Stimulated activated CD4-positive, alpha-beta T cell treated with anti-CD3 and anti-CD28 coated beads, Interleukin-1b, Interleukin-23, amount 100 ng/mL, for 1 hour (primary cell): ENCODE measurements at places on chromosomes 4 and X.

DNA sequence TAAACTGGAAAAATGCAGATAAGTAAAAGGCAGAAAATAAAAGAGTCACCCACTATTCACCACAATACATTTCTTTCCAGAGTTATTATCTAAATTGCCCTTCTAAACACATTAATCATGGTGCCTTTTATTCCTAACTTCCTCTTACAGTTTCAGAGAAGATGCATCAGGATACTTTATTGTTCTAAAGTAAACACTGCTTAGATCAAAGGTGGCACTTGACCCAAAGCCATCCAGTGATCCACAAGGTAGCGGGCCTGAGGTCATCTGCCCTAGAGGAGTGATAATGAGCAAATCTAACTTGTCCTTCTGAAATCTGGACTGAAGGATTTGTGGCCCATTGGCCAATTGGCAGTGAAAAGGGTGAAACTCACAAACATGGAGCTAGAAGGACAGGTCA, 12.0 kb upstream of the TMEM154 start:
- DNase-seq: no peak

- no peak for DNase-seq
These were observed 93.2 kb downstream of the SHOX start for GRCh38 chrX:723781-724180.

DNA sequence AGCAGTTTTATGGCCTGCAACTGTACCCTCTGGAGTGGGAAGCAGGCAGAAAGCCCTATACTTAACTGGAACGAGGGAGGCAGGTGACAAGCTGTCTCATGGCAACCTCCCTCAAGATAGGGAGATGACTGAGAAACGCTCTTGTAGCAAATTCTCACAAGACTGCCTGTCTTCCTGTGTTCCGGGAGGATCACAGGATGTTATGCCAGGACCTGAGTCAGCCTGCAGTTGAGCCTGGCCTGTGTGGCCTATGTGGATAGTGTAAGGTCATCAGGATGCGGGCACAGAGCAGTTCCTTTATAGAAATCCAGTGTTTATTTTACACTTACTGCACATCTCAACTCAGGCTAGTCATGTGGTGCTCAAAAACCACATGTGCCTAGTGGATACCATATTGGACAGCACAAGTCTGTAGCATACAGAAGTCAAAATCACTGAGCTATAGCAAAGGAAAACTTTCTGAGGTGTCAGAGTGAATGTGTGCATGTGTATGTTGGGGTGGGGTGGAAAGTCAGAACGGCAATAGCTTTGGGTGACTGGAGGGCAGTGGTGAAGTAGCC, 25.2 kb downstream of the TAF7L start:
- no peak for DNase-seq

GRCh38 chr4:174714393-174715211, 114.4 kb downstream of the GLRA3 start:
- DNase-seq: no peak

GRCh38 chr4:113851816-113852215, 90.3 kb upstream of the CAMK2D start:
- DNase-seq: no peak

DNA sequence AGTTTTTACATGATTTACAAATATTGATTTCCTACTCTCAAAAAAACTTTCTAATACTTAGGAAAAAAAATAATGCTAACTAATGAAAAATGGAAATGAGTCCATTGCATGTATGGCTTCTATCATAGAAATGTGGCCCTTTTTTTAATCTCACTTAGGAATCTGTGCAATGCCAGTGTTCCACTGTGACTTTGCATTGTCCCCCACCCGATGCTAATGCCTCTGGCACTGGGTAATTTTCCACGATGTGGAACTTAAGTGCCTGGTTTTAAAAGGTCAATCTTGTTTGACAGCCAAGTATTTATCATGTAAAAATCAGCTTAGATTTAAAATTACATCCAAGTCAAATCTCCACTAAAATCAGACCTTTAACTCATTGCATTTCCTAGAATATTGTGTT, 53.1 kb downstream of the SPATA4 start:
- DNase-seq: no peak

- no peak for DNase-seq
These were observed 647.5 kb upstream of the TENM3 start for GRCh38 chr4:181595716-181596115.

DNA sequence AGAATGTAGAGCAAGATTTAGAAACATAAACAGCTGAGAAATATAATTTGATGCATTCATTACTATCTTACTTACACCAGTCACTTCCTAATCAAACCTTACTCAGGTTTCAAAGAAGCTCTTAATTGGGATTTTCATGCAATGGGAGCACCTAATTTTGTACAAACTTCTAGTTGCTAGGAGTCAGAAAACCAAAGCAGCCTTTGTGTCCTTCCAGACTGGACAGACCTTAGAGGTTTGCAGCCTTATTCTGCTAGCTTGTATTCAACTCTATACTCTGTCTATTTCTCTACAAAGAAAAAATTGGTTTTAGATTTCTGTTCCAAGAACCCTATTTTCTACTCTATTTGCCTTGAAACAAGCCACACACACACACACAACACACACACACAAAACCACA, 19.4 kb downstream of the GABRA2 start:
- DNase-seq: no peak

- no peak for DNase-seq
These were observed 1.2 kb downstream of the ELF2 start for GRCh38 chr4:139175646-139176301.
